Stimulated activated CD8-positive, alpha-beta memory T cell treated with anti-CD3 and anti-CD28 coated beads, Interleukin-4, amount 100 ng/mL, for 24 hours (primary cell): ENCODE measurements at places on chromosomes 5 and 9.

- no peak for DNase-seq
These were observed 11.8 kb upstream of the CXXC5 start for GRCh38 chr5:139636207-139636792.

- no peak for DNase-seq
These were observed 15.2 kb upstream of the MAP3K1 start for GRCh38 chr5:56800186-56800585.

- no peak for DNase-seq
These were observed 111.6 kb downstream of the CTNND2 start for GRCh38 chr5:11792621-11793020.

DNA sequence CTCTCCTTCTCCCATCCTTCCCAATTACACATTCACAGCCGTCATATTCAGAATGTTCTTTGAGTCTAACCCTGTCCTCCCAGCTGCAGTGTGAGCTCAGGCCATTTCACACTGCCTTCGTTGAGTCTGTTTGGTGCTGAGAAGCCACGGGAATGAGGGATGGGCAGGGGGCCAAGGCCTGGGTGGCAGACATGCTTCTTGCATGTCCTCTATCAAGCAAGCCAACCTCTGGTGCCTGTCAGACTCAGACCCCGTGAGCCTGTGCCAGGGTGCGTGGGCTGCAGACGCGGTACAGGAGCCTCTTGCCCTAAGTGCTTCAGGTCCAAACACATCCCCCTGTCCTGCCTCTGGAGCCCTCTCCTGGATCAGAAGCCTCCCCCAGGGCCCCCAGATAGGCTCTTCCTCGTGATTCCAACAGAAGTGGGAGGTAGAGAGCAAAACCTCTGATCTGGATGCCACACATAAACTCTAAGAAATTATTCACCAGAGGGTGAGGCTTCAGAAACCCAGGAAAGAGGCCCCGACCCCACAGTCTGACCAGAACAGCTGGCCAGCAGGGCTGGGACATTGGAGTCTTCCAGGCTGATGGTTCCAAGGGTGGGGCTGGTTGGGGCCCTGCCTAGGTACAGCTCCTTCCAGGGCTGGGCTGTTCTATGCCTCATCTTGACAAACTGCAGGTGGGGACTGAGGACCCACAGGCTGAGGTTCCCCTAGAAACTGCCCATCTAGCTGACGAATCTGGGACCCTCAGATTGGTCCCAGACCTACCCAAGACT, 46.7 kb upstream of the CDKN2AIPNL start:
- DNase-seq, result no peak

DNA sequence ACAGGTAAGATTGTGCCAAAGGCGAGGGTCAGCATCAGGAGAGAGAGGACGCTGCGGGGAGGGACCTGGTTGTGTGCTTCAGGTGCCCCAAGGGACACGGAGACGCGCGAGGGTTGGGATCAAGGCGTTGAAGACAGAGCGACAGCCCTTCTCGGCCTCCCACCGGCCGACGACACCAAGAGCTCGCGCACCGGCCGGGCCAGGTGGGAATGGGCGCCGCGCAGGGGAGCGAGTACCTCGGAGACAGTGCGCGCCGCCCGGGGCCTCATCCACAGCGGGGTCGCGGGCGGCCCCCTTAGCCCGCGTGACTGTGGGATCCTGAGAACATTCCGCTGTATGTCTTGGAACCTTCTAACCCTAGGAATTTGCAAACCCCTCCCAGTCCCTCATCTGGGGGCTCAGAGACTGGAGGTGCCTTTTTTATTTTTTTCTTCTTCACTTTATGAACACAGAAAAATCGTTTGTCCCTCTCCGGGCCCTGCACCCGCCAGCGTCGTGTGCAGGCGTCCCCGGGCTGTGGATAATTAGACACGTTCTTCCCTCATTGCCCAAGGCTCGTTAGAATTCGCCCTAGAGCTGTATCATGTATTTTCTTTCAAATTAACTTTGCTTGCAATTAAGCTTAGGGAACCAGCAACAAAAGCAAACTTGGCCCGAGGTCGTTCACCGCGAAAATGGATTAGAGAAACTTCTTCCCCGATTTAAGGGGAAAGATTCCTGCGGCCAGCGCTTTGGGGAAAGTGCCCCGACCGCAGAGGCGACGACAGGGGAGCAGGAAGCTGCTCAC, 4.8 kb downstream of the FOXE1 start:
- DNase-seq, result no peak

DNA sequence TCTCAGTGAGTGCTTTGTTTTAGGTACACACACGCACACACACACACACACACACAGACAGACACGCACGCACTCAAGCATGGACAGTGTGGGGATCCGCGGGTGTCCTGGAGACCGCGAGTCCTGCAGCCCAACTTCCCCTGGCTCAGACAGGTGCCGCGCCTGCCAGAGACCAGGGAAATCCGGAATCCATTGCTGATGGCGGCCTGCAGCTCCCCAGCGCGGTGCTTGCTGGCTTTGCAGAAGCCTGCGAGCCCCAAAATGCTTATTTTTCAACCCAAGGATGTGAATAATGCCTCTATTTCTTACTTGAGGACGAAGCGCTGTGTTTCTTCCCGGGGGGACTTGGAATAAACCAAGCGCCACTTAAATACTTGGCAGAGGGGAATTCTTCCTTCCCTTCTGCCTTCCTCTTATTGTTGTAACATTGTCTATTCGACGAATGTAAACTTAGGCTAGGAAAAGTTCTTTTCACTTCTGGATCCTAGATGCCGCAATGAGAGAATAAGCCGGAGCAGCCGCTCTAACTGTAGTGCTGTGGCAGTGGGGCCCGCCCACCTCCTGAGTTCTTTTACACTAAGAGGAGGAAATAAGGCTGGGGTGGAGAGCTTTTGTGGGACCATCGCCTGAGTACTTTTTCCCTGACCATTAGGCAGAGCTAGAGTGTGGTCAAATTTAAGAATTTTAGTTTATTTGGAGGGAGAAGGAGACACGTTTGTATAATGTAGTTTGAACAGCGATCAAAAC, 802 bp downstream of the ITGA2 start:
- no peak for DNase-seq
